ENCODE measurements at places on chromosomes 1 and 21.

- peak; percentile 74 for DNase-seq
Observed at GRCh38 chr1:242524571-242525359, at the start of gene PLD5. Gene PLD5 (minus strand): TSS chr1:242524697.

DNA sequence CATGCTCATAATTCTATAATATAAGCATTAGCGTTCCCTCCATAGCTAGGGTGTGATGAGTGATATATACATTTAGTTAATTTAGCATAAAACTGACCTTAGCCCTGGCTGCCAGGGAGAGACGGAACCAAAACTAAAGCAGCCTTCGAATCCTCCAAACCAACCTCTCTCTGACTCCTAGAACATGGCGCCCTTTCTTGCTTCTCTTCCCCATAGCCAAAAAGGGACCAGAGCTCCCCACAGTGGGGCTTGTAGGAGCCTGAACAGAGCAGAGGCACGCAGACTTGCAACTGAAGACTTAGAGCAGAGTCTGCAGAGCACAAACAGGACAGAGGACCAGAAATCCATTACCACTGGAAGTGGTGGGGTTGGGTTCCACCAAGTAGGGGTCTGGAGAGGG, 17.7 kb downstream of the IRF2BP2 start:
- DNase-seq: no peak

- no peak for DNase-seq
Observed at GRCh38 chr1:51863384-51863783, 15.1 kb downstream of the NRDC start.

DNA sequence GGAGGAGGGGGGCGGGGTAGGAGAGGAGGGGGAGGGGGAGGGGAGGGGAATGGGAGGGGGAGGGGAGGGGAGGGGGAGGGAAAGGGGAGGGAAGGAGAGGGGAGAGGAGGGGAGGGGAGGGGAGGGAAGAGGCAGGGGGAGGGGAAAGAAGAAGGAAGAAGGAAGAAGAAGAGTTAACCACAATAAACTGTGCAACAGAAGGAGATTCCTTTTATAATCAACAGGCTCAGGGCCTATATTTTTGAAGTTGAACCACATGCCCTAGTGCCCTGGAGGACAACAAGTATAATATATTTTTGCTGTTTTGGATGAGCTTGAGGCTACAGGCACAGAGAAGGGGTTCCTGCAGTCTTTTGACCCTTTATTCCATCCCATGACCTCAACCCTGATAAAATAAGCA, 228.2 kb upstream of the IRF2BP2 start:
- DNase-seq: no peak

DNA sequence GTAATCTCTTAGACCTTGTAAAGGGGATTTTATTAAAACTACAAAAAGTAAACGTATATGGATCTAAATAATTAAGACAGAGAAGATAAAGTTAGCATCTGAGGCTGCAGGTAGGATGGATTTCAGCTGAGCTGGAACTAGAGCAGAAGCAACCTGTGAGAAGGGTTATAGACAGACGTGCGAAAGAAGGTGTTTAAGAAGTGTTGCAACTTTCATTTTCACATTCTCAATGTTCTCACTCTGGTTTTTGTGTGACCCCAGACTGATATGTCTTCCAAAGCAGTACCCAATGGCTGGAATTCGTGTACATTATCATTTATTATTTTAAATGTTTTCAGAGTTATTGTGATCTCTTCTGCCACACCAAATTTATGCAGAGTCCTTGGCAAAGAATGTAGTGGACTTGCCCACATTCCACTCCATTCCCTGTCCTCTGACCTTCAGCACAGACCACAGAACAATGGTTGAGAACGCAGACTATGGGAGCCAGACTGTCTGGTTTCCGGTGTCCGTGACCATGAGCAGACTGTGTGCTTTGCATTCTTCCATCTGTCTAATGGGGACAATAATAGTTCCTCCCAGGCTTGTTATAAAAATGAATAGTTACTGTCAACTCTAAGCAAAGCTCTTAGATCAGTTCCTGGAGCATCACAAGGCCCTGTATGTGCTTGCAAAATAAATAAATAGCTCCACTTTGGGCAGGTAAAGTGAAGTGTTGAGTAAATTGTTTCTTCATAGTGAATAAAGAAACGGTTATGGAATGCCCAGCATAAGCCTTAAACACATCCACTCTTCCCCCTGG, 140.6 kb upstream of the SAMSN1 start:
- DNase-seq: no peak

DNA sequence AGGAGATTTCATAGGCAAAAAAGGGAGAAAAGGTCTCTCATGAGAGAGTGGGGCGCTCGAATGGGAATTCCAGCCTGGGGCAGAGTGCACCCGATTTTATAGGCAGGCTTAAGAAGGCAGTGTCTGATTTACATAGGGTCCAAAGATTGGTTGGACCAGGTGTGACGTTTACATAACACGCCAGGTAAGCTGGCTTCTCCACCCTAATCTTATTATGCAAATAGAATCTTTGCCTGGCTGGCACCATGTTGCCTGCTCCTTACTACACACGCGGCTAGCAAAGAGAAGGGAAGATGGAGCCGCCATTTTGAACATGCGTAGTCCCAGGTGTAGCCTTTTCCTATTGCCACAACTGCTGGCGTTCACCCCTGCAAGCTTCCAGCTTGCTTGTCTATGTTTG, 103.7 kb downstream of the SLC16A1 start:
- no peak for DNase-seq

DNA sequence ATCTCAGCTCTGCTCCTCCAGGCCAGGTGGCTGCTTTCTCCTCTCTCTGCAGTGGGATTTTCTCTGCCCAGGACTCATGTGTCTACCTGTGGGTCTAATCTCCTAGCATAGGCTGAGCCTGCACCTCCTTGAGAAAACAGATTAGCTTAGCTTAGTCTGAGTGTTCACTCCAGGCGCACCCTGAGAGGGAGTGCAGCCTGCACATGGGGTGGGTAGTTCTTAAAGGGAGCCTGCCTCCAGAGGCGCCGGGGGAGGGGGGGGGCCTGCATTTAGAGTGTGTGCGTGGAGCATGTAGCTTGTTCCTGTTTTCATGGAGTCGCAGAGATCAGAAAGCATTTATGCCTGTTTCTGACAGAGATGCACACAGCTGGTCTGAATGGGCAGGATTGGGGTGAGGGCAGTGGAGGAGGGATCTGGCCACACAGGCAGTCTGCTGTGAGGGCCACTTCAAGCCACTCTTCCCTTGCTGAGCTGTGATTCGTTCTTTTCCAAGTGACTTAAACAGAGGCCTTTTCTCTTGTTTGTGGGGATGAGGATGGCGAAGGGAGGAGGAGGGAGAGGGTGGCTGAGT, 45.2 kb downstream of the GALNT2 start:
- peak; percentile 69 for DNase-seq

DNA sequence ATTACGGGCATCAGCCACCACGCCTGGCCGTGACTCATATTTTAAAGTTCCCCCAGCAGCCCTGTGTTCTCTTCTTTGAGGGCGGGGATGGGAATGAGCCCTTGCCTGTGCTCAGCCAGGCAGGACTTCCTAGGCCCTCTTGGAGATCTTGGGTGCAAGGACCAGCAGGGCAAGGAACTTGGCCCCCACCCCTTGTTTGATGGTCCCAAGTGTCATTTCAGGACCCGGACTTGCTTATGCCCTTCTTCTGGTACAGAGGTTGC, 9.3 kb downstream of the RASSF5 start:
- no peak for DNase-seq

DNA sequence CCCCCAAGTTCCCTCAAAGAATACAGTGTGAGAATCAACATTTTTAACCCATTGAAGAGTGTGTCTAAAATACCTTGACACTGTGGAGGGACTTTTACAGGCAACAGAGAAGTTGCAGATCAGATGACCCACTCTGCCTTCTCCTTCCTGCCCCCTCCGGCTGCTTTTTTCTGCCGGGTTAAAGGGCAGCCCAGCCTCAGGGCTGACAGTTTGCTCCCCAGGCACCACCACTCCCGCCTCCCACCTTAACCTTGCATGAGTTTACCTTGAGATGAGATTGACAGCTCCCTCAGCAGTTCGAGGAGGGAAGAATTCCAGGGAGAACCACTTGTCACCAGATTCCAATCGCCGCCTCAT, 3.2 kb downstream of the MTHFR start:
- peak; percentile 58 for DNase-seq

DNA sequence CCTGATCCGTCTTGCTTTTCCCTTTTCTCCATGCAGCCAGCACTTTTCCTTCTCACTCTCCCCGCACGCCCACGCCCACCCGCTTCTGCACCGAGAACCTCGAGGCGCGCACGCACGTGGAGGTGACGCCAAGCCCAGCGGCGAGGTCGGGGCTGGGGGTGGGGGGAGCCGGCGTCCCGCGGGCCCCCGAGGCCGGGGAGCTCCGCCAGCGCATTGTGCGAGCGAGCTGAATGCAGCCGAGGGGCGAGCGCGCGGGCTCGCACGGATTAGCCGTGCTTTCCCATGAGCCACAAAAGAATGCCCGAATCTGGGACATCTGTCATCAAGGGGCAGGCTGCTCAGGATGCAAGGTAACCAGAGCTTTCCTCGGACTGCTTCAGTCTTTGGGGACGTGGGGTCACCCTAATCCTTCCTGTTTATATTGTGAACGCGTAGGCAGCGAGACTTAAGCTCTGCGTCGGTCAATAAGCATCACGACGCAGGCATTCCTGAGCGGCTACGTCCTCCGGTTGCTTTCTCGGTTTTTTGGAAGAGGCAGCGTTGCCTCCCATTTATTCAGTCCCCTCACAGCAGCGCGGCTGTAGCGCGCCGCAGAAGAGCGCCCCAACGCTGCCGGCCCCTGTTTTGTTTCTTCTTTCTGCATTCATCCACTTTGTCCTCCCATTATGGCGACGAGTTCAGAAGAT, 67.3 kb upstream of the AKT3 start:
- peak; percentile 84 for DNase-seq

DNA sequence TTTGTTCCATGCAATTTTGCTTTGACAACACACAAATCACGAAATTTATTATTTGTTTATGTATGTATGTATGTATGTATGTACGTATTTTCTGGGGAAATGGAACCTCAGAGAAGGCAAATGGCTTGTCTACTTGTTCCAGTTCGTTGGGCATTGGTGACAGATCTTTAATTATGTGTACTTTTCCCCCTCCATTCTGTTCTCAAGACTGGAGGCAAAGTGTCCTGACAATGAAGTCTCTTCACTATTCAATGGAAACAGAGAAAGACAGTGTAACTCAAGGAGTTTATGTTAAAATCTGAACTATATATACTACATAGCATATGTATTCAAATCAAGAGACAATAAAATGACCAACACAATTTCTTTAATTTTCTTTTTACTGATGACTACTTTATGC, 245.7 kb upstream of the PTBP2 start:
- no peak for DNase-seq

DNA sequence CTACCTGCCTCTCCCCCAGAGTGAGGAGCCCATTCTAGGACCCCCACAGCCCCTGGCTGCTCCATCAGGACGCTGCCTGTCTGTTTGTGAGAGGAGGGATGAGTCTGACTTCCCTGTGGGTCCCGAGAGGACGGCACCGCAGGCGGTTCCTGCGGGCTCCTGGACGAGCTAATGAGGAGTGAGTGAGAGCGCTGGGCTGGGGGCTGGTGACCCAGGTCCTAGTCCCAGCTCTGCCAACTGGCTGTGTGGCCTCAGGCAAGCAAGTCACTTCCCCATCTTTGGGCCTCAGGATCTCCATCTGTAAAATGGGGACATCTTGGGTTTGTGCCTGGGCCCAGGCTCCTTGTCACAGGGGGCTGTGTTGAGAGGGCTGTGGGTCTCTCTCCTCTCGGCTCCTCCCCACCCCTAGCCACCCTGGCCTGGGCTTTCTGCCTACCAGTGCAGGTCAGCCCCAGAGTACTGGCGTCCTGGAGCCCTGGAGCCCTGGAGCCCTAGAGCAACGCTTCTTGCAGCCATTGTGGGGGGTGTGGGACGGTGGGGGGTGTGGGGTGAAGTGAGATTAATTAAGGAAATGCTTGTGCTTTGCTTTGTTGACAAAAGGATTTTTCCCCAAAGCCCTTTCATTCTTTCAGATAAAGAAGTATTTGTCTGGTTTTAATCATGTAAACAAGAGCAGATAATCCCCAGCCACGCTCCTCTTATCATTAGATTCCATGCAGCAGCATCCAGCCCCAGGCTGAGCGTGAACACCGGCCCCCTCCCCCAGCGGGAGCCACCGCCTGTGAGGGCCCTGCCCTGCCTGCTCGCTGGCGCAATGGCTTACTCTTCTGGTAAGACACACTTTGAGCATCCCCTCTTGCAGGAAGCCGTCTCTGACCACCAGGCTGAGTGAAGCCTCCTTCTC, 26.8 kb downstream of the SLC1A7 start:
- DNase-seq: peak; percentile 85

GRCh38 chr1:208302699-208303238, 58.6 kb upstream of the PLXNA2 start:
- no peak for DNase-seq

DNA sequence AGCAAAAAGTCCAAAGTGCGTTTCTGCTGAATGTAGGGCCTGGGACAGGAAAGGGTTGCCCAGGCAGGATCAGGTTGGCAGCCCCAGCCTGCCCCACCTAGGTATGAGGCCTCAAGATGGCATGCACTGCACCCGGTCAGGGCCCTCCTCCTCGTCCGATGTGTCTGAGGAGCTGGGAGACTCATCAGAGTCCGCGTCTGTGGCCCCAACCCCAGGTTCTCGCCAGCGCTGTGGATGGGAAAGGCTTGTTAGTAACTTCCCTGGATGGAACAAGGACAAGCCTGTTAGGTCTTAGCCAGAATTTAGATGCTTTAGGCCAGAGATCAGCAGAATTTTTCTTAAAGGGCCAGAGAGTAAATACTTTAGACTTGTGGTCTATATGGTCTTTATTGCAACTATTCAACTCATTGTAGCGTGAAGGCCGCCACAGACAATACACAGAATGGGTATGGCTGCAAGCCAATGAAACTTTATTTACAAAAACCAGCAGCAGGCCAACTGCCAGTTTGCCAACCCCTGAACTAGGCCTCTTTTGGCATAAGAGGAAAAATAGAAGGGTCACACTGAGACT, 12.4 kb downstream of the PEA15 start:
- no peak for DNase-seq

GRCh38 chr1:58780836-58781452, 2.9 kb downstream of the JUN start:
- DNase-seq: no peak

- no peak for DNase-seq
Observed at GRCh38 chr1:232899839-232900238, 50.6 kb upstream of the NTPCR start.

- no peak for DNase-seq
Observed at GRCh38 chr1:110542725-110543124, 23.8 kb upstream of the KCNA10 start.

- no peak for DNase-seq
Observed at GRCh38 chr21:46253610-46254124, 25.1 kb upstream of the LSS start.

DNA sequence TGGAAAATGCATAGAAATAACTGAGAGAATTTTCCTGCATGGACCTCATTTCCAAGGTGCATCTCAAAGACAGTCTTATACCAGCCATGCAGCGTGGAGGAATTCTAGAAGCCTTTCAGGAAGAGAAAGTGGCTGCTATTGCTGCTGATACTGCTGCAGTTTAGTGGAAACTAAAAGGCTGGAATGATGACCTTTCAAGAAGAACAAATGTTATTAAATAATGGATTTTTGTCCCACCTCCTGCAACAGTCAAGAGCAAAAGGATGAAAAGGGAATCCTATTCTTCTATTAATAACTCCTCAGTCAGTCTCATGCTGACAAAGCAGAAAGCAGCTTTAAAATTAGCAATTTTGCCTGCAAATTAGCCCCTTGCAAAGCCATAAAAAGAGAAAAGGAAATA, 68.2 kb upstream of the C1orf87 start:
- DNase-seq: no peak

GRCh38 chr1:6587261-6588005, 7.6 kb downstream of the ZBTB48 start:
- DNase-seq: no peak

GRCh38 chr1:103170609-103171008, 62.3 kb upstream of the COL11A1 start:
- DNase-seq: no peak
